Left kidney (tissue), 8 donors: ENCODE measurements at places on chromosomes 12 and 14.

- no peak for DNase-seq
Observed at GRCh38 chr14:102154121-102154520, 14.4 kb downstream of the WDR20 start.

DNA sequence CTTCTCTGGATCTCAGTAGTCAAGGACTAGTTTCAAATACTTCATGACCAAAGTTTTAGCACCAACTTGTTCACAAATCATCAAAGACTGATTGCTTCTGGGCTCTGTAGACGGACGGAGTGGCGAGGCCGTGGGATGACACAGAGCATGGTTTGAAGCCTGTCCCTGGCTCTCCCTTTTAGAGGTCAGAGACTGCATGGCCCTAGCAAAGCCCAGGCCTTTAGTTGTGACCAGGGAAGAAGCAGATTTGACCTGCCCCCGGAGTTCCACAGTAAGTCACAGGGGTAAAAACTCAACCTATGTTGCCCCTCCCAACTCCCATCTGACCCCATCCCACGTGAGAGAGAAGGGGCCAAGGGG is 90.4 kb downstream of the SYNE3 start:
- DNase-seq: no peak

GRCh38 chr12:103639983-103640382 is 52.9 kb downstream of the STAB2 start:
- no peak for DNase-seq

DNA sequence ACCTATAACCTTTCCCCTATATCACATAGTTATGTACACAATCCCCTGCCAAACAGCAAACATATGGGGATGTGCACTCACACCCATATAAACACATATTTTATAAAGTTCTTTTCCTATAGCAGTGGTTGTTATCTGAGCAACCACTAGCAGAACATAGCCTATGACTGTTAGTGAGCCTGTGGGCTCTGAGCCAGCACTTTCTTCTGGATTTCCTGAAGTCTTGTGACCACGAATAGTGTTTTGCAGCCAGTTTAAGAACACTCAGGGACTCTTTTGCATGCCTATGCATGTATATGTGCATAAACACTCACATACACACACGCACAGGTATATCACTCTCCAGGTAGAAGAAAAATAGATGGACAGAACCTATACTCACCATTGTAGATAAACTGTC is 17.1 kb downstream of the TESPA1 start:
- DNase-seq: no peak

GRCh38 chr12:57192920-57193319 is 23.7 kb upstream of the NXPH4 start:
- DNase-seq: no peak

GRCh38 chr14:65808390-65808789 is 395.9 kb downstream of the FUT8 start:
- DNase-seq: no peak

- DNase-seq: no peak
Observed at GRCh38 chr14:104305511-104306449, 167.4 kb downstream of the KIF26A start.

GRCh38 chr14:63737582-63738006 is 9.7 kb upstream of the SGPP1 start:
- no peak for DNase-seq

DNA sequence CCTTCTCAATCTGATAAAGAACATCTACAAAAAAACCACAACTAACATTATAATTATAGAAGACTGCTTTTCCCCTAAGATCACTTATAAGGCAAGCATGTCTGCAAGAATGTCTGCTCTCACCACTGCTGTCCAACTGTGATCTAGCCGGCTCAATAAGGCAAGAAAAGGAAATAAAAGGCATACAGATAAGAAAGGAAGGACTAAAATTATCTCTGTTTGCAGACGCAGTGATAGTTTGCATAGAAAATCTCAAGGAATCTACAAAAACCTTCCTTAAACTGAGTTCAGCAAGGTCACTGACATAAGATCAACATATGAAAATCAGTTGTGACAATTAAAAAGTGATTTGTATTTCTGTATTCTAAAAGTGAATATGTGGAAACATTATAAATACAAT is 138.0 kb upstream of the EGLN3 start:
- no peak for DNase-seq

DNA sequence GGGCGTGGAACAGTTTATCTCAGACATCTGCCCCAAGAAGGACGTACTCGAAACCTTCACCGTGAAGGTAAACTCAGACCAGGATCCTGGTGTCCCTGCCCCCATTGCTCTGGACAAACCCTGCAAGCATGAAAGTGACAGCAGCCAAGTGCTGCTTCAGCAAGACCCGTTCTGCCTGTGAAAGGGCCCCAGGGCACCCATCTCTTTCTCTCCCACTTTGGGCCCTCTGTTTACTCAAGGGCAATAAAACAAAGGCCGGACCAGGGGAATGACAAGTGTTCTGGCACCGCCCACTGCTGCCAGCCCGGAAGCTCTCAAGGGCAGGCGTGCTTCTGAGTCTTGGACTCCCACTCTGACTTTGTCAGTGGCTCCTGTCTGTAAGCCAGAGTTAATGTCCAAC is 35.3 kb downstream of the CD9 start:
- no peak for DNase-seq

GRCh38 chr12:100992194-100992593 is 197.6 kb downstream of the ANO4 start:
- DNase-seq: no peak

GRCh38 chr14:103019826-103020225 is 37.5 kb downstream of the CDC42BPB start:
- DNase-seq: no peak

- no peak for DNase-seq
Observed at GRCh38 chr12:93442411-93443340, 929 bp upstream of the UBE2N start.

DNA sequence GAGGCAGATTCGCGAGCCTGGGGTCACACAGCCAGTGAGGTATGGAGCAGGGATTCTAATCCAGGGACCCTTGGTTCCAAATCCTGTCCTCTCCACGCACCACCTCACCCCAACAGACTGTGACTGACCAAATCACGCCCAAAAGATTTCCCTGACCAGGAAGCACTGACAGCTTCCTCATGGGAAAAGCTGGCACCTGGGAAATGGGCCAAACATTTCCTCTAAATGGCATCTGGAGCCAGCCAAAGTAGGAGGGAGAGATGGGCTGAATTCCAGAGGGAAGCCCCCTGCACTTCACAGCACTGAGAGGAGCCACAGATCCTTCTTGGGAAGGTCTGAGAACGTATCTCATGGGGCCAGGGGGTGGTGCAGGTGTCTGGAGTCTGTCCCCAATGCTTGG is 28.8 kb downstream of the CCDC92 start:
- no peak for DNase-seq

DNA sequence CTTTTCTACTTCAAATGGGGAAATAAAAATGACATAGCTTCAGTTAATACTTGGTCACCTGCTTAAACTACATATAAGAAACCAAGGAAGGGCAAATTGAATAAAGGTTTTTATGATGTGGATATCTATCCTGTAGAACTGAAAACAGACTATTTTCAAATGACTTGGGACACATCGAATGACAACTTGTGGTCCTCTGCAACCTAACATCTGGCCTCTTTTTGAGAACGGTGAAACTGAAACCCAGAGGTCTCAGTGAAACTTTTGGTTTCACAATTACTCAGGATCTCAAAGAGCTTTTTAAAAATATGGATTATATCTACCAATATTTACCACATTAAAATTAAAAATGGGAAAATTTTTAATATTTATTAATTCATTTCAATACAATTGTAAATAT is 65.2 kb downstream of the PPP2R5E start:
- DNase-seq: no peak

GRCh38 chr12:53561590-53561953 is 54.3 kb upstream of the NPFF start:
- DNase-seq: no peak

GRCh38 chr12:108066583-108067577 is 62.2 kb upstream of the WSCD2 start:
- no peak for DNase-seq

DNA sequence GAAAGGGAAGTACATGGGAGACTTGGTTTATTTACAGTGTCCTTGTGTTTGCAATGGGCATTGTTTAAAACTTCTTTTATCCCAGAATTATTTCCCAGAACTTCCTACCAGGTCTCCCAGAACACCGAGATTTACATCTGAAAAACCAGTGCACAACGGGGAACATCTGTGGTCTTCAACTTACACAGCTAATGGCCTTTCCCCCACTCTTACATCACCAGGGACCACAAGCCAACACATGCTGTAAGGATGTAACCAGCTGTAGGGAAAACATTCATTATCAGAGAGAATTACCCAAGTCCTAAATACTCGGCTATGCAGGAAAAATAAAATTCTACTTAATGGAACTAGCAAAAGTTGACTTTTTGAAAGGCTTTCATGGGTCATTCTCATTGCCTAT is 267.6 kb downstream of the DUSP6 start:
- no peak for DNase-seq

DNA sequence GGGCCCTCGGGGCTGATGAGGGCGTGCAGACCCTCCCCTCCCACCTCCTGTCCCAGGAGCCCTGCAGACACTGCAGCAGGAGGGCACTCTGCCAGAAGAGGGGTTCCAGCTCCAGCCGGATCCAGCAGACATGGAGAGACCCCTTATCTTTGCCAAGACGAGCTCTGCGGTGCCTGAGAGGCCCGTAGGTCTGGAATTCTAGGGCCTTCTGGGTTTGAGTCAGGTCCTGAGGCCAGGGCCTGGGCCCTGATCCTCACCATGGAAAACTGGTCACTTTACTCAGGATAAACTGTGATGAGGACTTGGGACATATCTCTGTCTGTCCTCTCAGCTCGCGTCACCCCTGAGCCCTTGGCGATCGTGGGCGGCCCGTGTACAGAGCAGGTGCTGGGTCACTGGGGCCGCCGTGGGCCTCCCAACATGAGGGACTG is 13.8 kb downstream of the MEG3 start:
- no peak for DNase-seq
